ENCODE measurements at places on chromosomes 7 and 10. TPM values are rescaled to one million over a fixed set of nuclear protein-coding genes. Genes with fewer than 3 reads are reported as not detected.

- H3K4me1 ChIP-seq: no peaks in the 10 kb centered on the region
- no peak overlapping the region for H3K27ac ChIP-seq
- H3K36me3 ChIP-seq: no peaks in the 10 kb centered on the region
- DNase-seq: no peak
- no peaks in the 10 kb centered on the region for H3K27me3 ChIP-seq
Measured at GRCh38 chr7:147584771-147585193, 1005.8 kb upstream of the C7orf33 start.

- no peak overlapping the region for H3K27ac ChIP-seq
- no peaks in the 10 kb centered on the region for H3K36me3 ChIP-seq
- peaks cover 60% of the 10 kb centered on the region for H3K27me3 ChIP-seq
- no peak overlapping the region for H3K4me3 ChIP-seq
- no peak for DNase-seq
Measured at GRCh38 chr10:69710008-69710888, 80.2 kb downstream of the FAM241B start.

GRCh38 chr10:110534571-110534970 is 32.9 kb upstream of the SMC3 start:
- peaks cover 17% of the 10 kb centered on the region for H3K4me1 ChIP-seq
- no peak for DNase-seq
- no peak overlapping the region for H3K4me3 ChIP-seq
- H3K36me3 ChIP-seq: peaks cover 16% of the 10 kb centered on the region
- H3K27ac ChIP-seq: no peak overlapping the region
- no peaks in the 10 kb centered on the region for H3K27me3 ChIP-seq

DNA sequence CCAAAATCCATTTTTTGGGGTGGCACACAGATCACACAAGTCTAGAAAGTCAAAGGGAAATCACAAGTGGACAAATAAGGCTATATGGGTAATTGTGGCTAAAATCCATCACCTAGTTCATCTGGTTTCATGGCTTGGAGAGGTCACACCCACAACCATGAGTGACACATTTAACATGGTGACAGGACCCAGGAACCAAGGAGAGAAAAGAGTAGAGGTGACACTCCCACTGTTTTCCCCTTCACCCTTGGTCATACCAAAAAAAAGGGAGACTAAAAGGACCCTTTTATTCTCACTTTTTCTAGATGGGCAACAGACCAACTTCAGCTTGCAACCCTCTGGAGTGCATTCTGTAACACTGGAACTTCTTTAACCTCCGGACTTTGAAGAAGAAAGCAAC is 46.2 kb upstream of the ZNF107 start:
- no peaks in the 10 kb centered on the region for H3K27me3 ChIP-seq
- no peak for DNase-seq
- no peak overlapping the region for H3K27ac ChIP-seq
- H3K36me3 ChIP-seq: no peaks in the 10 kb centered on the region

DNA sequence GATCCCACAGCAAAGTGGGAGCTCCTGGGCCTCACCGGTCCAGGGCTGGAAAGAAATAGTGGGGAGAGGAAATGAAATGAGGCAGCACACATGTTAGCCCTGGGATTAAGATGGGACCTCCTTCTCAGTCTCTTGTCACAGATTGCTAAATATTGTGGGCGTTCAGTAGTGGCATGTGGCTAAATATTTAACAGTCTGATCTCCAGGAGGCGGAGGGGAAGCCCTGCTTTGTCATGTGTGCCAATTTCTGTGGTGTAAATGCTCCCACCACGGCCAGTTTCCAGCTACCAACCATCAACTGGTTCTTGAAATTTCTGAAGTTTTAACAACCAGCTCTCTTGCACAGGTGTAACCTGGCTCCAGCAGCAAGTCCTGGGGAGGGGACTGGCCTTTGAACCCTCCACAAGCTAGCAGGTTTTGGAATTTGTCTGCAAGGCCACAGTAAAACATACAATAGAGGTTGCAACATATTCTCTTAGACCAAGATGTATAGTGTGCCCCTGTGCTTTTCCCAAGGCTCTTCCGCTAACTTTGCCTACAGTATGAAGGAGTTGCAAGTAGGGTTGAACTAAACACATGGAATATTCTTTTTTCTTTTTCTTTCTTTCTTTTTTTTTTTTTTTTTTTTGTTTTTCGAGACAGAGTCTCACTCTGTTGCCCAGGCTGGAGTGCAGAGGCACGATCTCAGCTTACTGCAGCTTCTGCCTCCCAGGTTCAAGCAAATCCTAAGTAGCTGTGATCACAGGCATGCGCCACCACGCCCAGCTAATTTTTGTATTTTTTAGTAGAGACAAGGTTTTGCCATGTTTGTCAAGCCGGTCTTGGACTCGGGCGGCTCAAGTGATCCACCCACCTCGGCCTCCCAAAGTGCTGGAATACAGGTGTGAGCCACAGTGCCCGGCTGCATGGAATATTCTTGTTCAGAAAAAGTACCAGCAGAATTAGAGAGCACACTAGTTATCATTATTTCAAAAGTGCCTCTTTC is 103.1 kb upstream of the PCBD1 start:
- H3K27me3 ChIP-seq: peaks cover 94% of the 10 kb centered on the region
- no peaks in the 10 kb centered on the region for H3K4me1 ChIP-seq
- no peaks in the 10 kb centered on the region for H3K36me3 ChIP-seq
- H3K4me3 ChIP-seq: no peak overlapping the region

DNA sequence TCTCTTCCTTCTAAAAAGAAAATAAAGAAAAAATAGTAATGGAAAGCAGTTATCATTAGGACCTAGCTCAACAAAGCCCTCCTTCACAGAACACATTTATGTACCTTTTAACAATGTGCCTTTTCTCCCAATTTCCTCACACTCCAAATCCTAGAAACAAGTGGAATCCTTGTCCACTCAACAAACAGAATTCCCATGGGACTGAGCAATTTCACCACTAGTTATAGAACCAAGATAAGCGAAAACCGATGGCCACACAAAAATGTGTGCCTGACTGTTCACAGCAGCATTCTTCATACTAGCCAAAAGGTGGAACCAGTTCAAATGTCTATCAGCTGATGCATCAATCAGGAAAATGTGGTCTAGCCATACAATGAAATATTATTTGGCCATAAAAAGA is 17.3 kb downstream of the DCLRE1C start:
- H3K27me3 ChIP-seq: no peaks in the 10 kb centered on the region
- H3K4me1 ChIP-seq: no peaks in the 10 kb centered on the region
- no peak overlapping the region for H3K4me3 ChIP-seq
- no peak overlapping the region for H3K27ac ChIP-seq
- no peak for DNase-seq

DNA sequence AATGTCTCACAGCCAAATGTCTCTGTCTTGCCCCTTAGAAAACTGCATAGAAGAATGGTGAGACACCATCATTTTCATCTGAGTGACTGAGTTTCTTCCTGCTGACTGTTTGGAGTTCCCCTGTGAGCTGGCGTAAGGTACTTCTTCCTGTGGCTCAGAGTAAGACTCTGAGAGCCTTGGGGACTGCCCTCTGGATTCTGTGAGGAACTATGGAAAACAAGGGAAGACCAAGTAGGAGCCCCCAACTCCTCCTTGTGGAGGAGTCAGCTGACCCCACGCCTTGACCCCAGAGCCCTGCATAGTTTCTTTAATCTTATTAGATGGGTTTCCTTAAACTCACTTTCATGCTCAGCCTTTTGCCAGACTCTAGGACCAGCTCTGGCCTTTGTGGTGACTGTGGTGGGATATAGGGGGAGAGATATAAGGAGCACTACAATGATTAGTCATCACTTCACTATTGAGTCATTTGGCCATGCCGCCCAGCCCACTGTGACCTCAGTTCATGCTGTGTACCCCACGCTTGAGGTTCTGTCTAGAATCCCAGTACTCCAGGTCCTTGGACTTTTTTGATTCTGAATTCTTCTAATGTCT is 51.8 kb upstream of the FAM133B start:
- no peak overlapping the region for H3K4me3 ChIP-seq
- DNase-seq: no peak
- peak overlapping the region; percentile 73 for H3K27ac ChIP-seq
- H3K36me3 ChIP-seq: peaks cover 20% of the 10 kb centered on the region

Gene AP5Z1
- 66.1 TPM for total RNA-seq

Gene HOXA10
- 11.8 TPM for total RNA-seq

Gene ARHGAP22
- 1.0 TPM for total RNA-seq

Measured in Calu3 (cell line).